IgD-negative memory B cell (primary cell): ENCODE measurements at places on chromosomes 3 and 15. TPM values are rescaled to one million over a fixed set of nuclear protein-coding genes. Genes with fewer than 3 reads are reported as not detected.

ZNF280D gene
- 19.4 TPM for polyA plus RNA-seq

ITIH1 gene
- polyA plus RNA-seq: not detected

AMT gene
- 1.3 TPM for polyA plus RNA-seq

EPHA3 gene
- polyA plus RNA-seq: not detected

ATP10A gene
- polyA plus RNA-seq: 0.48 TPM
